ENCODE measurements at places on chromosomes 7 and 10. TPM values are rescaled to one million over a fixed set of nuclear protein-coding genes. Genes with fewer than 3 reads are reported as not detected.

SFTPA1 gene
- polyA plus RNA-seq, result not detected

GIMAP1 gene
- polyA plus RNA-seq, result not detected

FZD8 gene
- polyA plus RNA-seq, result 0.31 TPM

PDK4 gene
- 0.18 TPM for polyA plus RNA-seq

CYP3A7 gene
- polyA plus RNA-seq, result not detected

ZNF394 gene
- 12.3 TPM for polyA plus RNA-seq

ANTXRL gene
- polyA plus RNA-seq, result not detected

MAP3K8 gene
- polyA plus RNA-seq, result 18.5 TPM

C10orf105 gene
- polyA plus RNA-seq, result 1.1 TPM

HTR5A gene
- not detected for polyA plus RNA-seq

FFAR4 gene
- not detected for polyA plus RNA-seq

CTBP2 gene
- 49.3 TPM for polyA plus RNA-seq

DNAJC12 gene
- polyA plus RNA-seq, result 0.13 TPM

GHRHR gene
- not detected for polyA plus RNA-seq

EBF3 gene
- polyA plus RNA-seq, result 0.31 TPM

SFRP5 gene
- not detected for polyA plus RNA-seq

PALS2 gene
- 2.7 TPM for polyA plus RNA-seq

CARD11 gene
- polyA plus RNA-seq, result not detected

STEAP1B gene
- polyA plus RNA-seq, result 1.4 TPM

FRMD4A gene
- 31.6 TPM for polyA plus RNA-seq

SEMA3A gene
- 12.2 TPM for polyA plus RNA-seq

SPACDR gene
- 0.21 TPM for polyA plus RNA-seq

ASB10 gene
- not detected for polyA plus RNA-seq

SMARCD3 gene
- polyA plus RNA-seq, result 46.6 TPM

LIPF gene
- polyA plus RNA-seq, result not detected

PNLIPRP1 gene
- not detected for polyA plus RNA-seq

BAMBI gene
- polyA plus RNA-seq, result 6.0 TPM

NEUROG3 gene
- not detected for polyA plus RNA-seq
